Upper lobe of left lung (tissue), 6 donors: ENCODE measurements at places on chromosomes 7 and 10.
A peak's percentile ranks its signal among the peaks of the same experiment; 100 is the strongest.

DNA sequence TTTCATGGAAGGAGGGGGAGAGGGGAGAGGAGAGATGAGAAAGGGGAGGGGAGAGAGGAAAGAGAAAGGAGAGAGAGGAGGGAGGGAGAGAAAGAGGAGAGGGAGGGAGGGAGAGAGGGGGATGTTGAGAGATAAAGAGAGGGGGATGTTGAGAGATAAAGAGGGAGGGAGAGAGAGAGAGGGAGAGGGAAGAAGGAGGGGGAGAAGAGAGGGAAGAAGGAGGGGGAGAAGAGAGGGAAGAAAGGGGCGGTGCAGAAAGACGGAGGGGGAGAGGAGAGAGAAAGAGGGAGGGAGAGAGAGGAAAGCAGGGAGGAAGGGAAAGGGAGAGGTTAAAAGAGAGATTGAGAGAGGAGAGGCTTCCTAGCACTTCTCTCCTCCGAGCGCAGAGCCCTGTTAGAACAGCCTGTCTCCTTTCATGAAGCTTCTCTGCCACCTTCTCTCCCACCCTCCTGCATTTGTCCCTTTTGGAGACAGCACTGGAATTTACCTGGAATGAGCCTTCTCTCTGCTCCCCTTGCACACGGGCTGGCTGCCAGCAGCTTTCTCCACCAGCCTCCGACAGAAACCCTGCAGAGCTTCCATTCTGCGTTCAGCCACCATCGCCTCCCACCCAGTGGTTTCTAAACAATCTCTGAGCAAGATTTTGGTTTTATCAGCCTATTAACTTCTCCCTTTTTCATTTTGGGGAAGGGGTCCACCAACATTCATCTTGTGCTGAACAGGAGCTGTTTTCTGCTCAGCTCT is 74.0 kb upstream of the CARD11 start:
- no peaks in the 10 kb centered on the region for H3K27me3 ChIP-seq
- DNase-seq: no peak
- peak overlapping the region; percentile 23 for H3K4me3 ChIP-seq
- H3K4me1 ChIP-seq: no peaks in the 10 kb centered on the region
- no peak overlapping the region for H3K27ac ChIP-seq

- H3K36me3 ChIP-seq: no peaks in the 10 kb centered on the region
- no peak for DNase-seq
- no peak overlapping the region for H3K4me3 ChIP-seq
- H3K27me3 ChIP-seq: no peaks in the 10 kb centered on the region
- peaks cover 6% of the 10 kb centered on the region for H3K4me1 ChIP-seq
- no peak overlapping the region for H3K27ac ChIP-seq
Observed at GRCh38 chr7:27921081-27921836, 181.3 kb downstream of the TAX1BP1 start.

GRCh38 chr10:26859241-26860101 is 1.3 kb downstream of the ABI1 start:
- DNase-seq: no peak
- H3K4me1 ChIP-seq: peaks cover 39% of the 10 kb centered on the region
- H3K27ac ChIP-seq: peak overlapping the region; percentile 98
- no peaks in the 10 kb centered on the region for H3K36me3 ChIP-seq
- H3K27me3 ChIP-seq: no peaks in the 10 kb centered on the region

GRCh38 chr7:140201393-140201792 is 24.6 kb upstream of the KDM7A start:
- H3K4me3 ChIP-seq: no peak overlapping the region
- no peak for DNase-seq
- H3K36me3 ChIP-seq: no peaks in the 10 kb centered on the region
- H3K4me1 ChIP-seq: no peaks in the 10 kb centered on the region
- no peaks in the 10 kb centered on the region for H3K27me3 ChIP-seq
- no peak overlapping the region for H3K27ac ChIP-seq

- no peak for DNase-seq
- H3K4me1 ChIP-seq: peaks cover 23% of the 10 kb centered on the region
- no peaks in the 10 kb centered on the region for H3K36me3 ChIP-seq
- no peak overlapping the region for H3K27ac ChIP-seq
- H3K27me3 ChIP-seq: no peaks in the 10 kb centered on the region
Observed at GRCh38 chr10:5581670-5582566, 57.2 kb downstream of the CALML3 start.

GRCh38 chr10:71204746-71205145 is 7.6 kb upstream of the UNC5B start:
- no peaks in the 10 kb centered on the region for H3K27me3 ChIP-seq
- peaks cover 6% of the 10 kb centered on the region for H3K4me1 ChIP-seq
- no peak for DNase-seq
- H3K4me3 ChIP-seq: no peak overlapping the region

DNA sequence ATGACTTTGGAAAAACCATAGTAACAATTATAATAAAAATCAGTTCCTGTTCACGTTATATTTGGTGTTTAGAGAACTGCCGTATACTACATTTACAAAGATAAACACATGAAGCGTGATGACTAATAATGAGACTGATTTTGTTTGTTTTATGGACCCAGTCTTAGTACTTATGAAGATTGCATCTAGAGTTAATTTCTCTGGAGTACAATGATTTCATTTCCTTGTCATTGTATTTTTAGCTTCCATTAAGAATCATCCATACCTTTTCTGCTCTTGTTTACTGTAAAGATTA is 2.9 kb downstream of the RBM20 start:
- H3K4me3 ChIP-seq: no peak overlapping the region
- no peak for DNase-seq
- H3K4me1 ChIP-seq: peaks cover 16% of the 10 kb centered on the region

DNA sequence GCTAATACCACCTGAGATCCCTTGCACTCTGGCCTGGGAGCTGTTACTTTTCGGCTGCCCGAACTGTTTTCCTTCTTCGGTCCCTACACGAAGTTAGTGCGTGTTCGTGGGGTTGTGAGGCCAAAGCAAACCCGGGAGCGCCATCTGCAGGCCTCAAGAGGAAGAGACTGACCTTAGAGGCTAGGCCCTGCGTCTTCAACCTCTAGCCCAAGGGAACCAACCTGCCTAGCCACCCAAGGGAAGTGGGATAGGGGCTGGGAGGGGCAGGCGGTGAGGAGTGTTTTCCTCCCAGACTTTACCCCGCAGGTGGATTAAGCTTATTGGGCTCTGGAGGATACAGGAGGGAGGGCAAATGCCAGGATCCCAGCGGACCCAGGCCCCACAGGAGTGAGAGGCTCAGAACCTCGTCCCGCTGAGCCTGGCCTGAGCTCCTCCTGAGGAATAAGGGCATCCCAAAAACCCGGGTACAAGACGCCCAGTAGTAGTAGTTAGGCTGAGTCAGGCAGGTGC is 1.7 kb upstream of the PAX2 start:
- no peaks in the 10 kb centered on the region for H3K36me3 ChIP-seq
- H3K27me3 ChIP-seq: peaks cover 92% of the 10 kb centered on the region
- peaks cover 52% of the 10 kb centered on the region for H3K4me1 ChIP-seq
- no peak overlapping the region for H3K4me3 ChIP-seq

GRCh38 chr7:1536743-1537534 is 6.4 kb downstream of the MAFK start:
- H3K4me3 ChIP-seq: no peak overlapping the region
- peak; percentile 96 for DNase-seq
- H3K27ac ChIP-seq: peak overlapping the region; percentile 96
- H3K36me3 ChIP-seq: peaks cover 32% of the 10 kb centered on the region

- H3K36me3 ChIP-seq: peaks cover 21% of the 10 kb centered on the region
- no peak overlapping the region for H3K4me3 ChIP-seq
- no peak overlapping the region for H3K27ac ChIP-seq
- no peaks in the 10 kb centered on the region for H3K27me3 ChIP-seq
- peaks cover 13% of the 10 kb centered on the region for H3K4me1 ChIP-seq
Observed at GRCh38 chr7:107902381-107902780, 11.4 kb downstream of the DLD start.

DNA sequence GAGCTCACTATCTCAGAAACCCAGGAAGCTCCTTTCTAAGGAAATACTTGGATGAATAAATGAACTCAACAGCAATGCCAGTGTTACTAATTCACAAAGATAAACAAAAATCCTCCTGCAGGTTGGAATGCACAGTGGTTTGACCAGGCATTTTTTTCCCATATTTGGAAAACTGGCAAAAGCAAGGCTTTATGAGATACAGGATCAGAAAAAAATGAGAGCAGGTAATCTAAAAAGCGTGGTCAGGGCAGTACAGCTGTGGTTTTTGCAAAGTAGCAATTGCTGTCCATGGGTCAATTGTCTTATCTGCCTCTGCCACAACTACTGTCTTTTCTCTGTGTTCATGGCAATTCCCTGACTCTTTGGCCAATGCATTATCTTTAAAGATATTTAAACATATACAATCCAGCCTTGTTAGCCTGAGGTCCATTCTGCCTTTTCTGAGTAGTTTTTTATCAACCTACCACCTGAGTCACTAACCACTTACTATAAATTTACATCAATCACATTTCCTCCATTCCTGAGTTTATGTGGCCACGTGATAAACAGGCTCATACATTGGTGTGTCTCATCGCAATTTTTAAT is 564.5 kb upstream of the IGFBP3 start:
- no peaks in the 10 kb centered on the region for H3K4me1 ChIP-seq
- H3K36me3 ChIP-seq: no peaks in the 10 kb centered on the region
- no peaks in the 10 kb centered on the region for H3K27me3 ChIP-seq
- no peak overlapping the region for H3K27ac ChIP-seq
- no peak for DNase-seq

- peak overlapping the region; percentile 41 for H3K4me3 ChIP-seq
- no peak for DNase-seq
- H3K36me3 ChIP-seq: no peaks in the 10 kb centered on the region
- no peak overlapping the region for H3K27ac ChIP-seq
- H3K27me3 ChIP-seq: peaks cover 32% of the 10 kb centered on the region
Observed at GRCh38 chr7:150973571-150974451, 4.3 kb downstream of the KCNH2 start.
